ENCODE measurements at places on chromosomes 5 and 9.

- no peak for DNase-seq
Observed at GRCh38 chr9:135559606-135560005, 1.9 kb upstream of the PAEP start.

- DNase-seq = no peak
Observed at GRCh38 chr5:89351222-89351621, 468.2 kb upstream of the MEF2C start.

DNA sequence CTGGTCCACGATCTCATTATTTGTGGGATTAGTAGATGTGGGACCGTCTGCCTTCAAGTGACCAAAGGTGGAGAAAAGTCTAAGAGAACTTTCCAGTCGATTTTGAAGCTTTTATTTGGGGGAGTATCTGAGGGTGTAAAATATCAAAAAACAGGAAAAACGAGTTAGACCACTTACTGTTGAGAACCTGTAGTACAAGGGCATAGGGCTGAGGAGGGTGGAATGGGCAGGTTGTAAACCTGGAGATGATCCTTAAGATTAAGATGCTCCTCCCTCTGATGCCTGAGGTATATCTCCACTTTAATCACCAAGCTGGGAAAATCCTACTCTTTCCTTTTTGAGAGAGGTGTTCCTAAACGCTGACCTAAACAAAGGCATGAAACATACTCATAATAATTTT lies 32.0 kb upstream of the GTF2H2C start:
- DNase-seq = no peak

DNA sequence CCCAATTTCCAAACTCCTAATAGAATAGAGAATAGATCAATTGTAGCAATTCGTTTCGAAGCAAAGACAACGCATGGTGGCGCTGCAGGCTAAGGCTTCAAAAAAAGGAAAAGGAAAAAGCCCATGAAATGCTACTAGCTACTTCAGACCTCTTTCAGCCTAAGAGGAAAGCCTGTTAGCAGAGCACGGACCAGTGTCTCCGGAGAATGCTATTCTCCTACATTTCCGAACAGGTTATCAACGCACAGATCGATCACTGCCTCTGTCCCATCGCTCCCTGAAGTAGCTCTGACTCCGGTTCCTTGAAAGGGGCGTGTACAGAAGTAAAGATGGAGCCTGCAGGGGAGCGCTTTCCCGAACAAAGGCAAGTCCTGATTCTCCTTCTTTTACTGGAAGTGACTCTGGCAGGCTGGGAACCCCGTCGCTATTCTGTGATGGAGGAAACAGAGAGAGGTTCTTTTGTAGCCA lies at the start of gene PCDHB15:
PCDHB15 (plus strand) TSS at position 146 of the 468 bp plus-strand sequence; CDS start at position 330, 184 bp downstream.
- no peak for DNase-seq

- DNase-seq = no peak
Observed at GRCh38 chr9:14215614-14216013, 98.3 kb downstream of the NFIB start.

GRCh38 chr5:149072376-149072775 lies 9.5 kb upstream of the SH3TC2 start:
- DNase-seq = no peak

DNA sequence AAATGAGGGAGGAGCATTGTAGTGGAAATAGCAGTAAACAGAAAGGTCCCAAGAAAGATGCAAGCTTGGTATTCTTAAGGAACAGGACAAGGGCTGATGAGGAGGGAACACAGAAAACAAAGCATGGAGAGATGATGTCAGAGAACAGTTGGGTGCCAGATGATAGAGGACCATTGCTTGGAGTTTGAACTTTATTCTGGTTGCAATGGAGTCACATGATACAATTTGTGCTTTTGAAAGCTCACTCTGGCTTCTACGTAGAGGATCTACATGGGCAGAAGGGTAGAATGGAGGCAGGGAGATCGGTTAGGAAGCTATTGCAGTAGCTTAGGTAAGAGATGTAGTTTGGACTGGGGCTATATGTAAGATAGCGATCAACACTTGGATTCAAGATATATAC lies 39.8 kb downstream of the SGTB start:
- DNase-seq = no peak

- no peak for DNase-seq
Observed at GRCh38 chr9:138099803-138100598, 222.4 kb downstream of the CACNA1B start.

- DNase-seq = no peak
Observed at GRCh38 chr5:12716664-12717063, 812.4 kb upstream of the CTNND2 start.

DNA sequence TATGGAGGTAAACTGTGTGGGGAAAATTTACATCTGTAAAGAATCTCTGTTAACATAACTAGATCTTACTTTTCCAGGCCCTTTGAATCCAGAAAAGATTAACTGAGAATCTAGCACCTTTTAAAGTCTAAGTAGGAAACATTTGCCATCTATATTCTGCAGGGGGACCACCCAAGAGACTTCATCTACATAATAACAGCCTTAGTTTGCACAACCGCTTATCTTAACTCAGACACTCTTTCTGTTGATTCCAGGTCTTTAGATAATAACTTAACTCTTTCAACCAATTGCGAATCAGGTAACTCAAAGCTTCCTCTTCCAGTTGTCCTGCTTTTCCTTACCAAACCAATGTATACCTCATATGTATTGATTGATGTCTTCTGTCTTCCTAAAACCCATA lies 53.4 kb downstream of the GDNF start:
- no peak for DNase-seq

DNA sequence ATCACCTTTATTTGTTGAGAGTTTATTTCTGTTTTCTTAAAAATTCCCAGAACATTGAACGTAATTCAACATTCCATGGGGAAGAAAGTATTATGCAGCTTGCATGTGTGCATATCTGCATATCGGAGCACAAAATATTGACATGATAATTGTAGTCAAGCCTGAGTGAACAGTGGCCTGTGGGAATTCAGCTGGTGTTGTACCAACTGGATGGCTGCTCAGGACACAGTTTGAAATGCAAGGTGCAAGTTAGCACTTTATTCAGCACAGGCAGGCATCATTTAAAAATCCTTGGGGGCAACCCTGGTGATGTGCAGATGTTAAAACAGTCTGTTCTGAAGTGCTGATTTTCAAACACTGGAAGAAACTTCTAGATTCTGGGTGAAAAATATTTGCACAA lies 82.4 kb downstream of the CNTLN start:
- no peak for DNase-seq

DNA sequence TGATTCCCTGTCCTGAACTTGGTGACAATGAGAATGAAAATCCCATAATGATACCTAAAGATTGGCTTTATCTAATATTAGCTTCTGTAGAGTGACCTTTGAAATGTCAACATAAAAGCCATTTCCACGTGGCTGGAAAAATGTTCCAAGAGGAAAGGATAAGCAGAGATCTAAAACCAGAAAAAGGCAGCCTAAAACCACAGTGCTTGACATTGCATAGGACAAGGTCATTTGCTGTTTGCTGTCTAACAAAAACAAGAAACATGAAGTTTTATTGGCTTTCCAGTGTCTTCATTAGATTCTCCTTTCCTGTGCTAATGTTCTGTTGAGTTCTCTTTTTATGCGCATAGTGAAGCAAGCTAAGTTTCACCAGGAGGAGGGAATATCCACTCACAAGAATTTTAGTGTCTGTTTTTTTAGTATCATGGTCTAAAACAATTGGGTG lies 44.6 kb downstream of the CPEB4 start:
- DNase-seq = no peak

All from T-cell (primary cell).